A172 (cell line): ENCODE measurements at places on chromosomes 1 and 21. TPM values are rescaled to one million over a fixed set of nuclear protein-coding genes. Genes with fewer than 3 reads are reported as not detected.

DNA sequence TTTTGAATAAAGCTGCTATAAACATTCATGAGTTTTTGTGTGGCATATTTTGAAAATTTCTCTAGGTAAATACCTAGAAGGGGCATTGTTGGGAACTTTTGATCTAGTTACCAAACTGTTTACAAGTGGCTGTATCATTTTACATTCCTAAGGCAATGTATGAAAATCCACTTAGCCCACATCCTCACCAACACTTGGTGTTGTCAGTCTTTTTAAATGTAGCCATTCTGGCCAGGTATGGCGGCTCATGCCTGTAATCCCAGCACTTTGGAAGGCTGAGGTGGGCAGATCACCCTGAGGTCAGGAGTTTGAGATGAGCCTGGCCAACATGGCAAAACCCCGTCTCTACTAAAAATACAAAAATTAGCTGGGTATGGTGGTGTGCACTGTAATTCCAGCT, 5.9 kb upstream of the KCNE2 start:
- no peak for DNase-seq

Gene ATP1A2
- 0.22 and 0.84 TPM in 2 replicates for total RNA-seq

DNA sequence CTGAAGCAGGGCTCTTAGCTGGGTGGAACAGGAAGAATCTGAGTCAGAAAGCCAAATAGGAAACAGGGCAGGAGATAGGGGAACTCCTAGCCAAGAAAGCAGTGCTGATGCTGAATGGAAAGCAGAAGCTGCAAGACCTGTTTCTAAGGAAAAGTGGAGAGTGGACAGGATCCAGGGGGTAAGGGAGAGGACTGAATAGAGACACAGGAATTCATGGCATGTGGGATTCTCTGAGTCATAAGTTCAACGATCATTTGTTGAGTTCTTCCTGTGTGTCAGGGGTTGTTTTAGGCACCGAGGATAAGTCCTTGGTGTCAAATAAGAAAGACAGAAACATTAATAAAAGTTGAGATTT, 153.8 kb upstream of the FGGY start:
- DNase-seq = peak; percentile 97

Gene CAMSAP2
- 57.9 and 67.7 TPM in 2 replicates for total RNA-seq

DNA sequence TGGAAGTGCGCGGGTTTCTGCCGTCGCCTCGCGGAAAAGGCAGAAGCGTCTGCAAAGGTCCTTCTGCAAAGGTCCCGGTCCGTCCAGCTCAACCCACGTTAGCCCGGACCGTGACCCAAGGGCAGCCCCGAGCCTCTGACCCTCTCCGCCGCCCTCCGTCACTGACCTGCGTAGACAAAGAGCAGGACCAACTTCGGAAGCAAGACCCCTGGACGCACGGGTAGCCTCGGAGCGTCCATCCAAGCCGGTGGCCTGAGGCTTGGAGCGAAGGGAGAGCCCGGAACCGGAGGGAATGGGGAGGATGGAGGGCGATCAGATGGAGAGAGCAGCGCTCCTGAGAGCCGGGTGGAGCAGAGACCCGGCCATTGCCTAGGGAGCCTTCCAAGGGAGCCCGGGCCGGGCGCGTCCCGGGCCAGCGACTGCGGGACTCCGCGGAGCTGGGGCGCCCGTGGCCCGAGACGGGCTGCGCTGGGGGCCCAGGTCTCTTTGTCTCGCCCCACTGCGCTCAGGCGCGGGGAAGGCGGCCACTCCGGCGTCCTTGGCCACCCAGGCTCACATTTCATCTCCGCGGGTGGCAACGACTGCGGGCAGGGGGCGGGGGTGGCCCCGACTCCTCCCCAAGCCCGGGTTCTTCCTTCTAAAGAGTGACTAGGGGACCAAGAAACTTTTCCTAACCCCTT, at the start of gene CYYR1:
TSS of gene CYYR1 (minus strand) at position 585 of the 680 bp plus-strand sequence. CDS start at position 239, 346 bp downstream.
- DNase-seq = no peak

GRCh38 chr1:39416609-39417008, 74.8 kb upstream of the BMP8A start:
- no peak for DNase-seq

Gene OR2G6
- total RNA-seq = not detected in 2 replicates

DNA sequence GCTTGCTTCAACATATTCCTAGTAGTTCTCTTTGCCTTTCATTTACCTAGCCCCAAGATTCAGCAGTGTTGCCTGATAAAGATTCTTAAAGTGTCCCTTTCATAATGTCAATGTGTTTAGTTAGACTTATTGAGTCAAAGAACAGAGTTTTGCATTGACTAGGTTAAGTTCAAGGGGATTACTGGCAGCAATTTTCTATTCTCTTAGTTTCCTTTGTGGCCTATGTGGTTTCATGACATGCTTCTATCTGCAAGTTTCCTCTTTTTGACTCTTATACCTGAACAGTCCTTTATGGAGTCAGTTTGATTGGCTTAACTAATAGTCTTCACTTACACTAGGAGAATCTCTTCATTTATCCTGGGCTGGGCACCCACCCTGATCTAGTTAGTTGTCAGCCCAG, 151.3 kb downstream of the ADGRL4 start:
- DNase-seq = no peak

Gene CFAP74
- total RNA-seq = not detected in 2 replicates

Gene SLC16A4
- total RNA-seq = 31.0 and 35.0 TPM in 2 replicates
